GM12878 (cell line): ENCODE measurements at places on chromosomes 5 and 9.

DNA sequence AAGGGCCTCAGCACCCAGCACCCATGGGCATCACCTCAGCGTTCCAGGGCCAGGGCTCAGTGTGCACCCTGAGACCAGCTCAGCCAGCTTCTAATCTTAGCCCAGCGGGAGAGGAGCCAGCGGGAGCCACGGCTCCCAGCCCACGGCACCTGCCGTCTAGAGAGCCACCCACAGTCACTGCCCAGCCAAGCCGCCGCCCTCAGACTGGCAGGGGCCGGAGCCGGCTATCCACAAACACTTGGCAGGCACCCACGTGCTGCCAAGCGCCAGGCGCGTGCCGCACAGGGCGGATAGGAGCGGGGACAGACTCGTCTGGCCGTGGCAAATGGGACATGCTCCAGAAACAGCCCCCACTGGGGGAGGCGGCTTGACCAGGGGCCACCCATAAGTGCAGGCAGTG, 18.6 kb downstream of the BRD3 start:
- no peak for DNase-seq
- peaks cover 27% of the 10 kb centered on the region for H3K36me3 ChIP-seq
- H3K27ac ChIP-seq, result no peak overlapping the region
- H3K4me3 ChIP-seq, result no peak overlapping the region
- no peaks in the 10 kb centered on the region for H3K27me3 ChIP-seq

GRCh38 chr9:113523421-113524141, 60.1 kb downstream of the RGS3 start:
- DNase-seq, result peak; percentile 85
- H3K4me3 ChIP-seq, result peak overlapping the region; percentile 61
- H3K27ac ChIP-seq, result peak overlapping the region; percentile 78
- H3K4me1 ChIP-seq, result peaks cover 38% of the 10 kb centered on the region
- H3K27me3 ChIP-seq, result no peaks in the 10 kb centered on the region

- peaks cover 32% of the 10 kb centered on the region for H3K4me1 ChIP-seq
- H3K36me3 ChIP-seq, result peaks cover 2% of the 10 kb centered on the region
- no peak for DNase-seq
- H3K27ac ChIP-seq, result no peak overlapping the region
- H3K4me3 ChIP-seq, result no peak overlapping the region
Measured at GRCh38 chr9:131691969-131692611, 47.8 kb downstream of the RAPGEF1 start.

DNA sequence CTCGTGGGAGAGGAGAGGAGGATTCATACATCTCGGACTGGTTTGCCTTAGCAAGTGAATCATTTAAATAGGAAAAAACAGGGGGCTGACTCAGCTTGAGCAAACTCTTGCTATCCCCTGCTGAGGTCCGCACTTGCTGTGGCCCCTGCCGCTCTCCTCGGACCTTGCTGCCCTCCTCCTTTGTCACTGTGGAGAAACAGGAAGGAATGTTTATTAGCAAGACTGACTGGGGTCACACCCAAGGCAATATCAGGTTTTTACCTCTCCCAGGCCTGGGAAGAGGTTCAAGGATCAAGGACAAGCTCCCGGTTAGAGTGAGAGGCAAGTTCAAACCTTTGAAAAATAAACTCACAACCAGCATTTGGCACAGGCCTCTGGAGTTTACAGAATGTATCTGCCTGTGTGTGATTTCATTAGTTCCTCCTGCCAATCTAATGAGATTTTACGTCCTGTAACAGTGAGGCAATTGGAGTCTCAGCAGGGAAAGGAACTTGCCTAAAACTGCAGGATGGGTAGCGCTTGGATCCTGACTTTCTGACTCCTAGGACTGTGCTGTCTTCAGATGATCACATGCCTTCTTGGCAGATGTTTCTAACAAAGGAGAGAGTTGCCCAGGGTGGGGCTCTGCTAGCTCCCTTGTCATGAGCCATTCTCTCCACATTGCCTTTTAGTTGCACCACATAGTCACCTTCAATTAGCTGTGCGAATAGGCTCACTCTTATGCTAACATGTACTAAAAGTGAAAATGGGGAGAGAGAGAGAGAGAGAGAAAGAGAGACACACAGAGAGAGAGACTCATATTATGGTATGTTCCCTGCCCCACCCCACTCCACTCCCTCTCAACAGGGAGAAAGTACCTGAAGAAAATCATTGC, 108.6 kb upstream of the CDKN2B start:
- no peak overlapping the region for H3K4me3 ChIP-seq
- H3K27me3 ChIP-seq, result peaks cover 12% of the 10 kb centered on the region
- no peaks in the 10 kb centered on the region for H3K4me1 ChIP-seq
- no peaks in the 10 kb centered on the region for H3K36me3 ChIP-seq
- H3K27ac ChIP-seq, result no peak overlapping the region

DNA sequence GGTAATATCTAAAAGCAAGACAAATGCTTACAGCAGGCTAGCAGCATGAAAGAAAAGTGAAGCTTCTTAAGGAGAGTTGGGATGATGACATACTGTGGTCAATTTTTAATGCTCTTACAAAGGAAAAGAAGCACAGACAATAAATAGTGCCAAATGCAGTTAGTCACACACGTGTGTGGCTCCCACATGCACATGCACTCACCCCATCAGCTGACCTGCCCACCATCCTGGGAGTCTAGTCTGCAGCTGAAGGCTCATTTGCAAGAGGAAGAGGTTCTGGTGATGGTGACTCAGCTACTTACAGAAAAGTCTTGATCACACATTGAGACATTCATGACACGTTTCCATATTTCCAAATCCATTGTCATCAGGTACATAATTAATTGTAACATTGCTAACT, 129.3 kb downstream of the MRPL36 start:
- H3K27me3 ChIP-seq, result peaks cover 6% of the 10 kb centered on the region
- no peak for DNase-seq
- no peak overlapping the region for H3K27ac ChIP-seq
- no peaks in the 10 kb centered on the region for H3K36me3 ChIP-seq
- H3K4me1 ChIP-seq, result no peaks in the 10 kb centered on the region
- H3K4me3 ChIP-seq, result no peak overlapping the region

GRCh38 chr9:23412458-23412857, 413.6 kb downstream of the ELAVL2 start:
- H3K4me3 ChIP-seq, result no peak overlapping the region
- H3K4me1 ChIP-seq, result no peaks in the 10 kb centered on the region
- no peaks in the 10 kb centered on the region for H3K36me3 ChIP-seq
- no peak overlapping the region for H3K27ac ChIP-seq
- DNase-seq, result no peak

DNA sequence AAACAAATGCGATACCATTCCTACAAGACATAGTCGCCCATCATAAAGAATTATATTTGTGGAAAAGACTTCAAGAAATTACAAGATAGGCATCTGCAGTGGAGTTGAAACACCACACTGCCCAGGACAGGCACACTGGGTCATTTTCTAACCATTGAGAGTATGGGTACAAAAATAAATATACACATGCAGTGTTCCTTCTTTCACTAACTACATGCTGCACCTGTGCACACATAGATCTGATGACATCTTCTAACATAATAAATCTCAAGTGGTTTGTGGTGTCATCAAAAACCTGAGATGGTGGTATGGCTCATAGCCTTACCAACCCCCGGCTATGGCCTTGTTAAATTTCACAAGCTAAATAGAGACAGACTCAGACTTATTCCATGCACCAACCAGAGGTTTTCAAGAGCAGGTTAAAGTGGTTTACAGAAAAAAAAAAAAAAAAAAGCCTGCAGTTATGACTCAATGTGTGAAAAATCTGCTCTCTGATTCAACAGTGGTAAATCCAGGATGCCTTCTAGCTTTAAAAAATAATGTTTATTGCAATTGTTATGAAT, 12.4 kb upstream of the NFIB start:
- H3K27me3 ChIP-seq, result no peaks in the 10 kb centered on the region
- H3K4me1 ChIP-seq, result peaks cover 2% of the 10 kb centered on the region; the same call in 1 of the 2 replicates
- H3K27ac ChIP-seq, result no peak overlapping the region
- no peak overlapping the region for H3K4me3 ChIP-seq
- no peak for DNase-seq

GRCh38 chr5:32449262-32449661, 4.7 kb upstream of the ZFR start:
- no peak overlapping the region for H3K4me3 ChIP-seq
- no peaks in the 10 kb centered on the region; the same call in 1 of the 2 replicates for H3K27me3 ChIP-seq
- DNase-seq, result no peak
- H3K36me3 ChIP-seq, result no peaks in the 10 kb centered on the region

- no peaks in the 10 kb centered on the region for H3K27me3 ChIP-seq
- peaks cover 8% of the 10 kb centered on the region; the same call in 1 of the 2 replicates for H3K36me3 ChIP-seq
- no peak for DNase-seq
- H3K4me3 ChIP-seq, result no peak overlapping the region
Measured at GRCh38 chr5:159274676-159275075, 11.6 kb downstream of the UBLCP1 start.

DNA sequence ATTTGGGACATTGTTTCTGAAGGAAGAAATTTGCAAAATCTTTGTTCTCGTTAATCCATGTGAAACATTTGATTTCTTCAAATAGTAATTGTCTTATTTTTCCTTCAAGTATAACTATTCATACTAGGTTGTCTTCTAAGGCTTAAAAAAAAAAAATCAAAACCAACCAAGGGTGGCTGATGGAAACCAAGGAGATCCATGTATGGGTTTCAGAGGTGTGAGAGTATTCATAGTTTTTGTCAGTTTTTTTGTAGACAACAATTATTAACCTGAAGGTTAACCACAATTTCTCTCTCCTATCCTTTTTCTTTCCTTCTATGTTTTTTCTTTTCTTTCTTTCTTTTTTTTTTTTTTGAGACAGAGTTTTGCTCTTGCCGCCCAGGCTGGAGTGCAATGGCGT, 35.4 kb downstream of the KDM4C start:
- no peaks in the 10 kb centered on the region for H3K27me3 ChIP-seq
- H3K4me3 ChIP-seq, result no peak overlapping the region
- H3K27ac ChIP-seq, result no peak overlapping the region
- no peaks in the 10 kb centered on the region; the same call in 1 of the 2 replicates for H3K36me3 ChIP-seq
- H3K4me1 ChIP-seq, result no peaks in the 10 kb centered on the region
- DNase-seq, result no peak

DNA sequence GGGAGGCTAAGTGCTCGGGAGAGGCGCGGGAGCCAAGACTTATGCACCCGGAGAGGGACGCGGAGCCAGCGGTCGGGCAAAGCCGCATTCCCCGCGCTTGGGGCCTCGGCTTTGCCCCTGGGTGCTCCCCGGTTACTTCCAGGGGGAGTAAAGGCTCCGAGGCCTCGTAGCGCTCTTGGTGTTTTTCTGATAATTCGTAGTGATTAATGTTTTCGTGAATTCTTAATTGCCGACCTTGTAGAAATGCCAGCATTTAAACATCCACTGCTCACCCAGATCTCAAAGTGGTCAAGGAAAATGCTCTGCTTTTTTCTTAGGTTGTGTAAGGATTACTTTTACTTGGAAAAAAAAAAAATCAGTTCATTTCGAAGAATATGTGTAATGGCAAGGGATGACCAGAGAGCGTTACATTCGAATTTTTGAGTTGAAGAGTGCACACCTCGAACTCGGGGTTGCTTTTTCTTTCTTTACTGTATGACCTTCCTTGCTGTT, 654 bp upstream of the TUT7 start:
- no peak overlapping the region for H3K27ac ChIP-seq
- no peaks in the 10 kb centered on the region for H3K36me3 ChIP-seq
- no peaks in the 10 kb centered on the region for H3K27me3 ChIP-seq
- peak overlapping the region; percentile 99 for H3K4me3 ChIP-seq
- no peak for DNase-seq
- no peaks in the 10 kb centered on the region; the same call in 1 of the 2 replicates for H3K4me1 ChIP-seq

GRCh38 chr9:125074976-125075375, 68.4 kb downstream of the SCAI start:
- no peak overlapping the region for H3K27ac ChIP-seq
- no peak for DNase-seq
- H3K36me3 ChIP-seq, result no peaks in the 10 kb centered on the region
- no peaks in the 10 kb centered on the region for H3K4me1 ChIP-seq

DNA sequence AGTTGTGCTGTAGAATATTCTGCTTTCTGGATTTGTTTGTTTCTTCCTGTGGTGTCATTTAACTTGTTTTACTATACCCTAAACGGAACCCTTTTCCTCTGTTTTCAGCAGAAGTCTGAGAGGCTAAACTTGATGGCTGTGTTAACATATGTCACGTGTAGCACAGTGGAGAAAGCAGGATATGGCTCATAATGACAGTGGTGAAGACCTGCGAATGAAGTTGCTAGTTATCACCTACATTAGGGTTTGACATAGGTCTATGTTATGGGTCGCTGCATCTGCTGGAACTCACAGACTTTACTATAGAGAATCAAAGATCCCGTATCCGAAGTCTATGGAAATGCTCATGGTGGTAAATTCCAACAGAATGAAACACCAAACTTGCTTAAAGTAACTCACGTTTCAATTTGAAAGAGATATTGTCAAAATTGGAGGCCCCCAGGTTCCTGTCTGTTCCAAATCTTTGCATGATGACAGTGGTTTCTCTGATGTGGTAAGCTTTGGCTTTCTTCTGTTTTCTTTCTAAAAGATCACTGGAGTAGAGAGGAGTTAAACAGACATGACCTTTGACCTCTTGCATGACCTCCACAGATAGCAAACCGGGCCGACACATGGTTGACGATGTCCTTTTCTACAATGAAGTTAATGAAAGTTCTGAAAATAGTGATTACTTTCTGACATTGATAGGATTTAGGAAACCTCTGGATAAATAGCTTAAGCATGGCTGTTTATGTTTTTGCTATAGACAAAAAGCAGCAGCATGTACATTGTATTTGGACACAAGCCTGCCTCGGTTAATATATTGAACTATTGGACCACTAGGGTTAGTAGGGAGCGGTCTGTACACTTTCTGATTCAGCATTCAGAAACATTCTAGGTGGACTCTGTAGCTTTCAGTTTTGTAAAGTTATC, 3.1 kb upstream of the CATSPER3 start:
- no peak for DNase-seq
- H3K27ac ChIP-seq, result no peak overlapping the region
- no peak overlapping the region for H3K4me3 ChIP-seq
- no peaks in the 10 kb centered on the region for H3K27me3 ChIP-seq

DNA sequence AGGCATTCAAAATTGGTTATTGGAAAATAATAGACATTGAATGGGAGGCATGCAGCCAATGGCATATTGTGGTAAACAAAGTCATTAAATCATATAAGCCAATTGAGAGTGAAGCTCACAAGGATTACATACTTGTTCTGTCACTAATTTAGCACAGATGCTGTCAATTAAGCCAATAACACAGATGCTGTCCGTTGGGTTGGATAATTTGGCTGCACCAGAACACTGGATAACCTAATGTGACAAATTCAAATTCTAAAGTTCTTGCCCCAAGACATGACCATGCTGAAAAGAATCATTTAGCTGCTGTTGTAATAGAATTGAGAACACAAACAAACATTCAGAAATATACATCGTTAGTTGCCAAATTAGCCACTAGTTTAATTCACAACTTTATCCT, 1796.4 kb downstream of the EFNA5 start:
- H3K4me1 ChIP-seq, result no peaks in the 10 kb centered on the region
- no peak overlapping the region for H3K27ac ChIP-seq
- H3K36me3 ChIP-seq, result no peaks in the 10 kb centered on the region

- no peaks in the 10 kb centered on the region for H3K27me3 ChIP-seq
- no peaks in the 10 kb centered on the region; the same call in none of the 2 replicates for H3K36me3 ChIP-seq
- no peak for DNase-seq
- H3K4me1 ChIP-seq, result no peaks in the 10 kb centered on the region
- H3K27ac ChIP-seq, result no peak overlapping the region
Measured at GRCh38 chr9:83937861-83938455, 16.7 kb upstream of the KIF27 start.

- H3K4me1 ChIP-seq, result no peaks in the 10 kb centered on the region
- H3K36me3 ChIP-seq, result no peaks in the 10 kb centered on the region
Measured at GRCh38 chr9:129102791-129103594, 7.6 kb downstream of the CRAT start.

GRCh38 chr9:33453999-33454660, 6.7 kb upstream of the AQP3 start:
- peaks cover 39% of the 10 kb centered on the region for H3K4me1 ChIP-seq
- H3K27ac ChIP-seq, result no peak overlapping the region
- no peaks in the 10 kb centered on the region for H3K27me3 ChIP-seq

- H3K4me3 ChIP-seq, result no peak overlapping the region
- H3K36me3 ChIP-seq, result no peaks in the 10 kb centered on the region
- no peak overlapping the region for H3K27ac ChIP-seq
- no peaks in the 10 kb centered on the region; the same call in 1 of the 2 replicates for H3K27me3 ChIP-seq
Measured at GRCh38 chr9:117245175-117245829, 169.6 kb downstream of the ASTN2 start.
